ENCODE measurements at places on chromosomes 11 and 22. TPM values are rescaled to one million over a fixed set of nuclear protein-coding genes. Genes with fewer than 3 reads are reported as not detected.

The OTOG gene
- not detected for total RNA-seq

The ABCG4 gene
- 0.08 TPM for total RNA-seq

The PGA3 gene
- total RNA-seq: not detected

The KCNJ11 gene
- total RNA-seq: 1.1 TPM

The KCNC1 gene
- total RNA-seq: not detected

The OR52I1 gene
- not detected for total RNA-seq

The PARVG gene
- 50.0 TPM for total RNA-seq

The NFAM1 gene
- 0.10 TPM for total RNA-seq

The PHETA2 gene
- total RNA-seq: 3.2 TPM

The UBASH3B gene
- 54.7 TPM for total RNA-seq

The OR2D2 gene
- not detected for total RNA-seq

The SCN4B gene
- total RNA-seq: 0.29 TPM

The LAYN gene
- 3.1 TPM for total RNA-seq

The KCTD14 gene
- total RNA-seq: not detected

The AASDHPPT gene
- 52.0 TPM for total RNA-seq

The FGF19 gene
- total RNA-seq: not detected

The SCN2B gene
- not detected for total RNA-seq

The ZP1 gene
- total RNA-seq: not detected

The GRAMD1B gene
- 42.0 TPM for total RNA-seq

The BIK gene
- 3.5 TPM for total RNA-seq

The KRTAP5-1 gene
- total RNA-seq: not detected

The PIWIL4 gene
- total RNA-seq: 0.23 TPM

The APOA4 gene
- not detected for total RNA-seq

The HOATZ gene
- total RNA-seq: not detected

The KCNJ5 gene
- not detected for total RNA-seq

The APOBEC3G gene
- total RNA-seq: 129 TPM

The PATE4 gene
- not detected for total RNA-seq
